Jurkat, Clone E6-1 (cell line): ENCODE measurements at places on chromosomes 11 and 22.

DNA sequence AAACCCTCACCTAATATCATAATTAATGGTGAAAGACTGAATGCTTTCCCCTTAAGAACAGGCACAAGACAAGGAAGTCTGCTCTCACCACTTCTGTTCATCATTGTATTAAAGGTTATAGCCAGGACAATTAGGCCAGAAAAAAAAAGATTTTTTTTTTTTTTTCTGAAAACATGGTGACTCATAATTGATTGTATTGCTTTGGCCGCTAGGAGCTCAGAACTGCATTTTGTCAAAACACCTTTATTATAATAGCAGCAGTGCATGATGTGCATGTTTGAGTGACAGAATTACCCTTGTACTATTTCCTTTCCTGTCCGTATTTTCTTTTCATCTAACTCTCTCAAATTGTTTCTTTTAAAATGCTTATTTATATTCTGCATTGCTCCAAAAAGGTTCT lies 98.1 kb downstream of the RNF169 start:
- no peak for DNase-seq

DNA sequence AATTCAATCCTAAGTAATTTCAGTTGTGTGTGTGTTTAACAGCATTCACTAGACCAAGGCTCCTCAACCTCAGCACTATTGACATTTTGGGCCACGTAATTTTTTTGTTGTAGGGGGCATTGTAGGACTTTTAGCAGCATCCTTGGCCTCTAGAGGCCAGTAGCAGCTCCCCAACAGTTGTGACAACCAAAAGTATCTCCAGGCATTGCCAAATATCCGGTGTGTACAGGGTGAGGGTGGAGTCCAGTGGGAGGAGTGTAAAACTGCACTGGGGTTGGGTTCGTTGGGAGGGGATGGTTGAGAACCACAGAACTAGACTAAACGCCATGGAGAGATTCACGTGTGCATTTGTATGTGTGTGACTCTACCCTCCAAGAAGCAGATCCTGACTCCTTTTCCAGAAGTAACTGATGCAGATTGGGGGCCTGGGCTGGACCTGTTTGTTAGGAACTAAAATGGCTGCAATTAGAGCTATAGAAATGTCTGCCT lies 5.9 kb upstream of the PHF21A start:
- peak; percentile 82 for DNase-seq

- no peak for DNase-seq
Observed at GRCh38 chr11:112268406-112268805, 7.7 kb upstream of the PLET1 start.

DNA sequence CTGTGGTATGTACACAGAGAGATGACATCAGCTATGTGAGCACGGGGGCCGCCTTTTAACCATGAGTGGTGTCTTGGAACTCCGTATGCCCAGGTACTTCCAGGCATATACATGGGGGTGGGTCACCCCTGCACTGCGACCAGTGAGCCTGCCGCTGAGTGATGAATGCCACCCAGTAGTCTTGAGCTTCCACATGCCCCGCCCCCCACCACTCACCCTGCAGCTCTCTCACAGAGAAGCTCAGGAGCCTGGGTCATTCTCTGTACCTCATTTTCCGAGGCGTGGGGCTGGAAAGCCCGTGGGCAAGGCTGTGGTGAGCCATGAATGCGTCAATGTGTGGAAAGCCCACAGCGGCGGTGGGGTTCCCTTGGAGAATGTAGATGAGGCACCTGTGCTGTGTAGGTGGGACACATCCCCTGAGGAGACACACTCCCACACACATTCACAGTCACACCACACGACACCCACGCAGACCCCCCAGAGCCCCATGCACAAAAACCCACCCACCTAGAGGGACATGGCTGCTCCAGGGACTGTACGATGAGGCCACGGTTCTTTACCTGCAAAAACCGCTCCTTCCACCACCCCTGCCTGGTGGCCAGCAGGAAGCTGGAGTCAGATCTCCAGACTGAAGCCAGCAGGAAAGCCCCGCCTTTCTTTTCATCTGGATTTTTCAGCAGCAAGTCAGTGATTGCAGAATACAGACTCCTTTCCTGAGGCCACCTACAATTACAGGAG lies 67.6 kb downstream of the PIWIL3 start:
- no peak for DNase-seq

GRCh38 chr22:29593923-29594322 lies 9.5 kb upstream of the NF2 start:
- DNase-seq, result no peak

GRCh38 chr11:36361901-36362391 lies 65.9 kb downstream of the PRR5L start:
- no peak for DNase-seq

DNA sequence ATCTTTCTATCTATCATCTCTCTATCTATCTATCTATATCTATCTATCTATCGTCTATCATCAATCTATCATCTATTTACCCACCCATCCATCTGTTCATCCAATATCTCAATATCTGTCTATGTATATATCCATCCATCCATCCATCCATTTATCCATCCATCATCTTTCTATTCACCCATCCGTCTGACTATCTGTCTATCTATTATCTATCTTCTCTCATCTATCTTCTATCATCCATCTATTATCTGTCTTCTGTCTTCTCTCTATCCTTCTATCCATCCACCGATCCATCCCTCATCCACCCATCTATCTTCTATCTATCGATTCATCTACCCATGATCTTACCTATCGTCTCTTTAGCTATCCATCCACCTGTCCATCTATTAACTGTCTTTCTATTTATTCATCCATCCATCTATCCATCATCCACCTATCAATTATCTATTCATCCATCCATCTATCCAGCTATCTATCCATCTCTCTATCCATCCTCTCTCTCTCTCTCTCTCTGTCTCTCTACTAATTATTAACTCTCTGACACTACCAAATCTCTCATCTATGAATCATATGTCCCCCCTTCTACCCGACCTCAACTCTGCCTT lies 89.1 kb downstream of the DHCR7 start:
- DNase-seq, result no peak

DNA sequence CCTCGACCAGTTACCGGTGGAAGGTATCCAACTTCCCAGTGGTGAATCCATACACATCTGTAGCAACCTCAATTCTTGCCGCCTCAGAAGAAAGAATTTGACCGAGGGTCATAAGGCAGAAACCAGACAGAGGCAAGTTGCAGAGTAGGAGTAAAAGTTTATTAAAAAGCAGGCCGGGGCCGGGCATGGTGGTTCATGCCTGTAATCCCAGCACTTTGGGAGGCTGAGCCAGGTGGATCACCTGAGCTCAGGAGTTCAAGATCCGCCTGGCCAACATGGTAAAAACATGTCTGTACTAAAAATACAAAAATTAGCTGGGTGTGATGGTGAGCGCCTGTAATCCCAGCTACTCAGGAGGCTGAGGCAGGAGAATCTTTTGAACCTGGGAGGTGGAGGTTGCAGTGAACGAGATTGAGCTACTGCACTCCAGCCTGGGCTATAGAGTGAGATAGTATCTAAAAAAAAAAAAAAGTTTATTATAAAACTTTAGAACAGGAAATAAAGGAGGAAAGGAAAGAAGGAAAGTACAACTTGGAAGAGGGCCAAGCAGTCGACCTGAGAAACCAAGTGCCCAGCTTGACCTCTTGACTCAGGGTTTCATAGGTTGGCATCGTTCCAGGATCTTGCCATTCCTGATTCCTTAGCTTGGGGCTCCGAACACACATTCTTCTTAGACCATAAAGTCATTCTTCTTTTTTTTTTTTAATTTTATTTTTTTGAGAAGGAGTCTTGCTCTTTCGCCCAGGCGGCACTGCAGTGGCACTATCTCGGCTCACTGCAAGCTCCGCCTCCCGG lies 27.8 kb downstream of the RGL4 start:
- no peak for DNase-seq

DNA sequence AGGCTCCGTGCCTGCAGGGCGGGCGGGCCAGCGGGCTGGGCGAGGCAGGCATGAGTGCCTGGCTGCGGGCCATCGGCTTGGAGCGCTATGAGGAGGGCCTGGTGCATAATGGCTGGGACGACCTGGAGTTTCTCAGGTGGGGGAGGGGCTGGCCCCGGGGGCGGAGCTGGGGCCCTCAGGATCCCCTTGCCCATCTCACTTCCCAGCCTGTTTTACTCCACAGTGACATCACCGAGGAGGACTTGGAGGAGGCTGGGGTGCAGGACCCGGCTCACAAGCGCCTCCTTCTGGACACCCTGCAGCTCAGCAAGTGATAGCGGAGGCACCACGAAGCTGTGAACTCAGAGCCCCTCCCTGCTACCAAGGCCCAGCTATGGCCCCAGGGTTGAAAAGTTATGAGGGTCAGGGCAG lies 5.9 kb downstream of the PHOX2A start:
- DNase-seq, result peak; percentile 38

- no peak for DNase-seq
Observed at GRCh38 chr11:68954836-68955606, 25.8 kb downstream of the MRGPRD start.

DNA sequence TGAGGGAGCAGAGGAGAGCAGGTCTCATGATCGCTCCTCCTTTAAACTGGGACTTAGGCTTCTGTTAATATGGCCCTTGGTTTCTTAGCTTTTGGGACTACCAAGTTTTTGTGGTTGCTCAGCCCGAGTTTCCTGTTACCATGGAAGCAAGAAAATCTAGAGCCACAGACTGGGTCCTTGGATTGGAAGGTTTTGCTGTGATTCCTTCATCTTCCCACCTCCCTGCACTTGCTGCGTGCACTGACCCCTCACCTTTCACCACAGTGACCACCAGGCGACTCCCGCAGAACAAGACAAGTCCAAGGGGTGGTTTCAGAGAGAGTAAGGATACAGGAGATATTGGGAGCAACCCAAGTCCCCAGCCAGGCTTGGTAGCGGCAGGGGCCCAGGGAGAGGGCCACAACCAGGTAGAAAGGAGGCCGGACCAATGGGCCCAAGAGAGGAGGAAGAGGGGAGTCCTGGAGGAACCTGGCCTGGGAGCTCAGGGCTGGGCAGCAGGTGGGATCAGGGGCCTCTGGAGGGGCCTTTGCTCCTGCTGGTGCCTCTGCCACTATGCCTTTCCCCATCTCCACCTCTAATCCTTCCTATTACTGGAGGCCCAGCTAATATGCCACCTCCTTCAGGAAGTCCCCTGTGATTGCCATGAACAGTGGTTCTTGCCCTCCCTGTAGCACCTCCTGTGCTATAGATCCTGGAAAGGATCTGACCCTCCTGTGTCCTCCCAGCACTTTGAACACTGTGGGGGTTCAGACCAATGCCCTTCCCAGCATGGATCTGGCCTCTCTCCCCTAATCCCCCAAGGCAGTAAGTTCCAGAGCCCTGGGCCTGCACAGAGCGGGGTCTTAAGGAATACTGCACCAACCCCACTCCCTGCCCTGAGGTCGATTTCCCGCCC lies 21.2 kb downstream of the CSF2RB start:
- DNase-seq, result no peak

- DNase-seq, result peak; percentile 95
Observed at GRCh38 chr11:81869351-81870065, 864.2 kb downstream of the FAM181B start.

- DNase-seq, result no peak
Observed at GRCh38 chr11:9461760-9462134, 935 bp downstream of the ZNF143 start.

- no peak for DNase-seq
Observed at GRCh38 chr11:555227-555779, 5.2 kb downstream of the LMNTD2 start.

DNA sequence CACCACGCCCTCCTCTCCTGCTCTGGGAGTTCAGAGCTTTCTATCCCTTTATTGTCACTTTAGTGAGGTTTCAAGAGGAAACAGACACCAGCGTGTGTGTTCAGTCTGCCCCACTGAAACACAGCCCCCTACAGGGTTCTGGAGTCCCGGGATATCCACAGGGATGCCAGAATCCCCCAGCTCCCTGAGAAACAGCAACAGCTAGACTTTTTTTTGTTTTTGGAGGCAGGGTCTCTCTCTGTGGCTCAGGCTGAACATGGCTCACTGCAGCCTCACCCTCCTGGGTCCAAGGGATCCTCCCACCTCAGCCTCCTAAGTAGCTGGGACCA lies 10.4 kb downstream of the SULT4A1 start:
- no peak for DNase-seq

- DNase-seq, result no peak
Observed at GRCh38 chr11:131760091-131761061, 390.0 kb downstream of the NTM start.

DNA sequence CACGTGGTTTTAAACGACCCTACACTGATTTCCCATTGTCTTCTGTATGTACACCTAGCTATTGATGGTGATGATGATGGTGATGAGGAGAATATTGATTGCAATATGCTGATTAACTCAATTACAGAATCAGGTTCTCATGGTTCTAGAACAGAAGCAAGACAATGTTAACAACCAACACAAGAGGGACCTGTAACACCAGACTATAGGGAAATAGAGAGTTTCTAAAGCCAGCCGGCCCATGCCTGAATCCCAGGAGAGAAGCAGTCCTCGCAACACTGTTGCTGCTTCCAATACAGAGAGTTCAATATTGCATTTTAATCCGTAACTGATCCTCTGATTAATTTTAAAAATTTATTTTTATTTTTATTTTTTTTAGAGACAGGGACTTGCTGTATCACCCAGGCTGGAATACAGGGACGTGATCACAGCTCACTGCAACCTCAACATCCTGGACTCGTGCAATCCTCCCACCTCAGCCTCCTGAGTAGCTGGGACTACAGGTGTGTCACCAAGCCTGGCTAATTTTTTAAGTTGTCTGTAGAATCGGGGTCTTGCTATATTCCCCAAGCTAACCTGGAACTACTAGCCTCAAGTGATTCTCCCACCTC lies 22.2 kb upstream of the UBASH3B start:
- peak; percentile 37 for DNase-seq

DNA sequence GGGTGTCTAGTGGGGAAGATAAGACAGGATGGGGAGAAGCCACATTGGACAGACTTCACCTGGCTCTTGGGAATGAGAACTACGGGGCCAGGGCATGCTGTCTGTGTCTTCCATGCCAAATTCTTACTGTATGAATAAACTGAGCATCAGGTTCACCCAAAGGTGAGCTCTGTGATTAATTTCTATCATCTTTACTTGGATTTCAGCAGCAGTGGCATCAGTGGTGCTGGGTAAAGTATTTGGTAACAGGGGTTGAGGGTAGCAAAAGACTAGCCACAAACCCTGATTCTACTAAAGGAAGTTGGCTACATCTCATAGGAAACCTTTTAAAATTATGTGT lies 38.8 kb downstream of the IRAG1 start:
- DNase-seq, result no peak

DNA sequence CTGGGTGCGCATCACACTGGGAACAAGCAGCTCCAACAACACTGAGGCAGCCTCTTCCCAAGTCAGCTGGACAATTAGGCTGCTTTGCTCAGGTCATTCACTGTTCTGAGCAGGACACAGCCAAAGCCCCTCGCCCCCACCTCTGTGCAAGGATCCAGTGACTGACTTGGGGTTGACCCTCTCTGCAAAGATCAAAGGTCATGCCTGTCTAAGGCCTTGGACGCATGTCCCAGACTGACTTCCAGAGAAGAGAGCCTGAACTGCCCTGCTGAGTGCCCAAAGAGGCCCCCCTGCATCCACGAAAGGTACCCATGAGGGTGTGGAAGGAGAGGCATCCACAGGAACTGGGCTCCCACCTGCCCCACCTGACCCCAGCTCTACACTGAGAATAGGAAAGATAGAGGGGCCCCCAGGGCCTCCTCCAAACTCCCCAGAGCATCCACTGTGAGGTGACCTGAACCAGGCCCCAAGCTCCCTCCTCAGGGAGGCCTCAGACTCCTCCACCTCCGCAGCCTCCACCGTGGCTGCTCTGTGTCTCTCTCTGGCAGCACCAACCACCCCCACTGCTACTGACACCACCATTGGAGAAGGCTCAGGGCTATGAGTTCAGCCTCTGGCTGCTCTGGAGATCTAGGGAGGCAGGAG lies 53.5 kb downstream of the IGLL5 start:
- no peak for DNase-seq
